NCI-H1105 (cell line): ENCODE measurements at places on chromosomes 6 and 20.

DNA sequence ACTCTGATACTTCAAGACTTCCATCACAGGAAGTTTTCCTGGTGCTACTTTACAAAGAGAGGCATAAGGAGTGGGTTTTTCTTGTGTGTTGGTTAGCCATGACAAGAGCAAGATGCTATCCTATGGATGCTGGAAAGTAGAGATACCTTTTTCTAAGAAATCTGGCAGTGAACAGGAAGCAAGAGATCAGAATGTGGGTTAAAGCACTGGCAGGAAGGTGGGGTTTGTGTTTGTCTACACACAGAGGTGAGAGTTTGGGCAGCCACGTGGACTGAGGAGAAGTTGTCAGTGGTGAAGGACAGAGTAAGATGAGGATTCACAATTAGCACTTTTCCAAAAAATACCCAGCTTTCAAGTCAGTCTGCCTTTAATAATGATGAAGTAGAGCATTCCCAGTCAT lies 17.9 kb downstream of the SLC2A12 start:
- DNase-seq = no peak

DNA sequence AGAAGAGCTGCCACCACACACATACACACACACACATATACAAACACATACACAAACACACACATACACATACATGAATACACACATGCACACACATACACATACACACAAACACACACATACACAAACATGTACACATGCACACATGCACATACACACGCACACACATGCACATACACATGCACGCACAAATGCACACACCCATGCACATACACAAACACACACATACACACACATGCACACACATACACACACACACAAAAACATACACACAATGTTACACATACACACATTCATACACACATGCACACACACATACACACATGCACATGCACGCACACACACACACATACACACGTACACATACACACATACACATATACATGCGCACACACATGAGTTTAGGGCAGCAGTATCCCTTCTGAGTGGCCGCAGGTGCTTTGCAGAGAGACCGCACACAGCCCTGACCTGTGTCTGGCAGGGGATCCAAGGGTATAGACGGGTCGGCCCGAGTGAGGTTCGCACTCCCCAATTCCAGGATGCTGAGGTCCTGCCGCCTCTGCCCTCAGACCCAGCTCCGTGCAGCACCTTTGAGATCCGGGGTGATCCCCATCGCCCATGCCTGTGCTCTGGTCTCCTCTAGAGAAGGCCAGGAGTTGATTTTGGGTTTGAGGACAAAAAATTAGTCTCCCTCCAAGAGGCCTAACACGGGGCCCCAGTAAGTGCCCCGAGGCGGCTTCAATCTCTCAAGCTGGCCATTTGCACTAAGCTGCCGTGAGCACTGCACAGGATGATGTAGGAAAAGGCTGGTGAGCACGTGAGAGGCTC lies 56.8 kb downstream of the TMEM242 start:
- DNase-seq = no peak

DNA sequence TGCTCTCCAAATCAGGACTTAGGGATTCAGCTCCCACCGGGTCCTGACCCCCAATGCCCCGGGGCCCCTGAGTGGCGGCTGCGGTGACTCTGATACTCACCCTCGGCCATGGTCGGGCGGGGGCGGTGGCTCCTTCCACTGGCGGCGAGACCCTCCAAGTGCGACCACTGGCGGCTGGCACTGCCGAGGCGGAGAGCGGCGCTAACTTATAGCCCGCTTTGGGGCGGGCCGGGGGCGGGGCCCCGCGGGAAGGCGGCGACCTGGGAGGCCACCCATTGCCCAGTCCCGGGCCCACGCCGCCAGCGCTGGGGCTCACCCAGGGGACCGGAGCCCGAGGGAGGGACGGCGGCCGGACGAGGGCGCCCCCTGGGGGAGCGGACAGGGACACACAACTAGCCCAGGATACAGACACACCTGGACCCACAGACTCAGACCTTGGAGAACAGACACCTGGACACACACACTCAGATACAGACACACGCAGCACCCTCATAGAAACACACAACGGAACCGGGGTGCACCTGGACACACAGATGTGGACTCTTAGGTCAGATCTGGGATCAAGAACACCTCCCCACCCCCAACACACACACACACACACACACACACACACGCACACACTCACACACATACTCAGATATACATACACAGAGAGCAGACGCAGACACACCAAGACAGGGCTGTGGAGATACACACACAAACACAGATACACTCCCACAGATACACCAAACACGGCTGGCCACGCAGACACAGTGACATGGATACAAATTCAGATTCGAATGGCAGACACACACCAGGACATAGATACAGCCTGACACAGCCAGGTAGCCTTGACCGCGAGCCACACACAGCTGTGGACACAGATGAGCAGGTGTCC lies at the start of gene TGM2:
TSS of gene TGM2 (minus strand) at position 182 of the 877 bp plus-strand sequence. CDS start at position 110, 72 bp downstream.
- DNase-seq = no peak

- no peak for DNase-seq
Observed at GRCh38 chr20:49999329-49999728, 16.5 kb downstream of the SNAI1 start.

DNA sequence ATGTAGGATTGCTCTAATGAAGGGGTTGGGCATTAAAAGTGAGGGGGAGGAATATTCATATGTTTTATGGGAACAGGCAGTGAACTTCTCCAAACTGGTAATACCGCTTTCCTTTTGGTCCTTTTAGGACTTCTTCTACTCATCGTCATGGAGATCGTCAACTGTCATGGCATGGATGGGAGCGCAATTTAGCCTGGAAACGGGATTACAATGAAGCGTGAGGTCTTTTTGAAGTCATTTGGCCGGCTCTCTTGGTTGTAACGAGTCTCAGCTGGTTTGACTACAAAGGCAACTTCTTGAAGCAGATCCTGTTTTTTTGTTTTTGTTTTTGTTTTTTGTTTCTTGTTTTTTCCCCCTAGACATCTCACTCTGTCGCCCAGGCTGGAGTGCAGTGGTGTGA lies 1.4 kb upstream of the HLA-E start:
- DNase-seq = no peak

DNA sequence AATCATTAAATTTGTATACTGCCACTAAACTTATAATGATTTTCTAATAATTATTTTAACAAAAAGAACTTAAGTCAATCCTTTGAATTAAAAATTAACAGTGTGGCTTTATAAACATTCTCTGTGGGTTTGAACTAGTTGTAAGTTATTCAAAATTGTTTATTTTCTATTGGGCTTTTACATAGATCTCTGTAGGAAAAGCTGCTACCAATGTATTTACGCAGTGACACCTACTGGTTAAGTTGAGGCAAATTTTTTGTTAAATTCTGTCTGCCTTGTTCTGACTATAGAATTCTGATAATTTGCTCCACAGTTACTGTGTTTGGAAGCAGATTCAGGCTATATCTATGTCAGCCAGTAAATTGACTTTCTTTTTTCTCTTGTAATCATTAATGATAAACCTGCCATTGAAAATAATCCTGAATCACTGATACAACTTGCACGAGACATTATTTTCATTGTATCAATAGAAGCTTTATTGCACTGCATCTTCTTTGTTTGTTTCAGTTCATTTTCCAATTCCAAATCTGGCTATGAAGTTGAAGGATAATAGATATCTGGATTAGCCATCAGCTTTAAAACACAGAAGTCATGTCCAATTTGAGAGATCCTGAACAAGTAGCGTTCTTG lies 66.0 kb upstream of the UTRN start:
- peak; percentile 33 for DNase-seq

DNA sequence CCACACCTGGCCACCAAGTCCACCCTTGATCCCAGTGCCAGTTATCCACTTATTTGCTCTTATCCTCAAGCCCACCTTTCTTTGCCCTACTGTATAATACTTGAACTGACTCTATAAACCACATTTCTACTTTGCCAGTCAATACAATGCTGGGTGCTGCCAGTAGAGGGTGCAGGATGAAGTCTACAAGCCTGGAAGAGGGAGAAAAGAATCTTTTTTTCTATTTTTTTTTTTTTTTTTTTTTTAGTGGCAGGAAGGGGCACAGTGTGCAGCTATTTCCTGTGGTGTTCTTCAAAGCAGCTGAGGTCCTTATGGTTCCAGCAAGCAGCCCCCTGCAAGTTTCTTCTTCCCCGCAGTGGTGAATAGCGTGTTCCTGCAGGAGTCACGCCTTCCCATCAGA lies 22.2 kb upstream of the GABRR1 start:
- DNase-seq = no peak

GRCh38 chr6:143684486-143684885 lies 6.7 kb downstream of the PHACTR2 start:
- DNase-seq = no peak

DNA sequence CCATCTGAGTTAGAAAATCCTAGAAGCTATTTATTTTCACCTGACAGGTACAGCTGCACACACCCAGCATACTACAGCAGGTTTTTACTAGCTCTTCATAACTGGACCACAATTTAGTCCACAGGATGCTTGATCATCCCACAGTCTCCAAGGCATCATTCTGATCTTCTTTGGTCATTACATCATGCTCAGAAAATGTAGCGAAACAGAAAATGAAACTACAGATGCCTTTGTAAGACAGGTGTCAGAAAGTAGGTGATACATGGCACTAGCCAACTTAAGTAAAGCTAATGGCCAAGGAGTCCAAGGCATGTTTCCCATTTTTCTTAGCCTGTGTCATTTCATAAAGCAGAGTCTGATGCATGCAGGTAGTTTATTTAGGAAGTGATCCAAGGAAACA lies 102.3 kb downstream of the HTR1B start:
- no peak for DNase-seq

DNA sequence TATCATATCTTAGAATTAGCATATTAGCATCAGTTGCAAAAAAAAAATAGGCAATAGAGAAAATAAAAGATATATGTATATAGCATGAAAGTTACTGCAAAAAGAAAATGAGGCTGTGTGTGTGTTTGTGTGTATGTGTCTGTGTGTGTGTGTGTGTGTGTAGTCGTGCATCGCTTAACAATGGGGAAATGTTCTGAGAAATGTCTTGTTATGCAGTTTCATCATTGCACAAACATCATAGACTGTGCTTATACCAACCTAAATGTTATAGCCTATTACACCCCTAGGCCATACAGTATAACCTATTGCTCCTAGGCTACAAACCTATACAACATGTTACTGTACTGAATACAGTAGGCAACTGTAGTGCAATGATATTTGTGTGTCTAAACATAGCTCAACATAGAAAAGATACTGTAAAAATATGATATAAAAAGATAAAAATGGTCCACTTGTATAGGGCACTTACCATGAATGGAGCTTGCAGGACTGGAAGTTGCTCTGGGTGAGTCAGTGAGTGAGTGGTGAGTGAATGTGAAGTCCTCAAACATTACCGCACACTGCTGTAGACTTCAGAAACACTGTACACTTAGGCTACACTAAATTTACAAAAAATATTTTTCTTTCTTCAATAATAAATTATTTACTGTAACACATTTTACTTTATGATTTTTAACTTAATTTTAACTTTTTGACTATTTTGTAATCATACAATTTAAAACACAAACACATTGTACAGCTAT lies 805.1 kb downstream of the KIF16B start:
- no peak for DNase-seq

- DNase-seq = no peak
Observed at GRCh38 chr6:1498491-1499113, 109.2 kb downstream of the FOXF2 start.

DNA sequence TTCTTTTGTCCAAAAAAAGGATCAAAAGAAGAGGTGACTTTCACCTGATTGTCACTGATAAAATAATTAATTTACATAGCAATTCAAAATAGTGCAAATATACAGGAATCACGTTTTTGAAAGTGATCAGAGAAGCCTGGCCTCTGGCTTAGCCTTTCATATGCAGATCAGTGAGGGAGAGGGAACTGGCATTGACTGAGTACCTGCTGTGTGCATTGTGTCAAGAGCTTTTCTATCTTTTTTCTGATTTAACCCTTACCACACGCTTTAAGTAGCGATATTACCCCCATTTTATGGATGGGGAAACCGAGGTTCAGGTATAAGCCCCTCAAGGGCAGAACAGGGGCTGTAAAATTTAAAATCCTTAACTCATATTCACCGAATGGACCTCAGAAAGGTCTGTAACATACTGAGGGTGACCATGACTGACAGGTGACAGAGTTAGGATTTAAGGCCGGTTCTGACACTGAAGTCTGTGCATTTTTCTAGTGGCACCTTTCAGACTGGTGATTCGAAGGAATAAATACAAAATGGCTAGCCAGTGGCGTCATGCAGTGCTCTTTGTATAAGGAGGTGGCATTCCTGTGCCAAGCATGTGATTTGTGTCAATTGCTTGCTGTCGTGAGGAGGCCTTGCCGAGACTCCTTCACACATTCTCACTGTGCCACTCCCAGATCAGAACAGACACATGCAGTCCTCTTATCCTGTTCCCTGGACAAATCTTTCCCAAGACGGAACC lies 310.2 kb downstream of the TSHZ2 start:
- DNase-seq = no peak

- no peak for DNase-seq
Observed at GRCh38 chr6:10618409-10618808, 76.0 kb downstream of the C6orf52 start.

GRCh38 chr6:74409447-74409846 lies 713.4 kb downstream of the CD109 start:
- DNase-seq = no peak

DNA sequence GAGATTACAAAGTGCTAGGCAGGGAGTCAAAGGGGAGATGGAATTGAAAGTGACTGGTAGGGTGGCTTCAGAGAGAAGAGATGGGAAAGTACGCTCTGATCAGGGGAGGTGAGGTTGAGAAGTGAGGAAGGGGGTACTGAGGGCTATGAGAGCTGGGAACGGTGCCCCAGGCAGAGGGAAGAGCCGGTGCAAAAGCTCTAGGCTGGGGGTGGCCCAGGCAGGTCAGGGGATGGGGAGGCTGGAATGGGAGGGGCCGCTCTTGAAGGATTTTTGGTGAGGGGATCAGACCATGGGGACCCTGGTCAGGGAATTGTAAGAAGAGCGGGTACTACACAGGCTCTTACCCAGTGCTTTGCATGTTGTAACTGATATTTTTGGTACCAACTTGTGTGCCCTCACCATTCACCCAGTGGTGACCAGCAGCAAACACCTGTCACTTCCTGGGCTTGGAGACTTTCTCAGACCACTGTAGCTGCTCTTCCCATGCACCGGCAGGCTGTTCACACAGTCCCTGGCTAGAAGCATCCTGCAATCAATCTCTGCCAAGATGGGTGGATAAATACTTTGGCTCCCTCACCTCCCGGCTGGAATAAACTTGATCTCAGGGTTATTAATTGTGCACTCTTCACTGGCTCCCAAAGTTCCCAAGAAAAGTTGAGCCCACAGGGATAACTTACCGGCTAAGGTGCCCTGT lies 24.0 kb downstream of the PCK1 start:
- DNase-seq = no peak

GRCh38 chr6:124963416-124963785 lies 1.2 kb downstream of the RNF217 start:
- no peak for DNase-seq

- no peak for DNase-seq
Observed at GRCh38 chr6:42322676-42323075, 105.0 kb upstream of the MRPS10 start.

- DNase-seq = peak; percentile 15
Observed at GRCh38 chr20:57594092-57594951, 25.9 kb downstream of the ZBP1 start.
